Caki2 (cell line): ENCODE measurements at places on chromosomes 7 and 10. TPM values are rescaled to one million over a fixed set of nuclear protein-coding genes. Genes with fewer than 3 reads are reported as not detected.

DNA sequence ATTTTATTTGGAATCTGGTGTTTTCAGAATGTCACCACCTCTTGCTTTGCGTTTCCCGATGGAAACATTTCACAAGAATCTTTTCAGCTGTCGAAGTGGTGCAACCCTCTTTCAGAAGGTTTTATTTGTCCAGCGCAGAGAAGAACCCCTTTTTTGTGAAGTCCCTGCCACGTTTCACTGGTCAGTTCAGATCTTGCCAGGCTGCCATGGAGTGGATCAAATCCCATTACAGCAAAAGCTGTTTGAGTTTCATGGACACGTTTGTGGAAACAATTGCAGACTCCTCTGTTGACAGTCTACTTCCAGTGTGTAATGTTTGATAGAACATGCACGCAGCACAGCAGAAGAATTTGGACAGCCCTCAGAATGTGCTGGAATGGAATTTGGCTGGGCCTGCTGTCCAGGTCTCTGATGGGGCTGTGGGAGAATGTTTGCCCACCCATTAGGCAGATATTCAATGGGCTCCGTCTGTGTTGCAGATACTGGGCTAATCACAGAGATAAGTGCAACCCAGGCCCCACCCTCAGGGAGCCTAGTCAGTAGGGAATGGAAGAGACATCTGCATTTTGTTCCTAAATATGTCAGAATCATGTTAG, 143.2 kb downstream of the GRK5 start:
- DNase-seq: no peak

Gene SLC13A1
- not detected in 2 replicates for total RNA-seq

DNA sequence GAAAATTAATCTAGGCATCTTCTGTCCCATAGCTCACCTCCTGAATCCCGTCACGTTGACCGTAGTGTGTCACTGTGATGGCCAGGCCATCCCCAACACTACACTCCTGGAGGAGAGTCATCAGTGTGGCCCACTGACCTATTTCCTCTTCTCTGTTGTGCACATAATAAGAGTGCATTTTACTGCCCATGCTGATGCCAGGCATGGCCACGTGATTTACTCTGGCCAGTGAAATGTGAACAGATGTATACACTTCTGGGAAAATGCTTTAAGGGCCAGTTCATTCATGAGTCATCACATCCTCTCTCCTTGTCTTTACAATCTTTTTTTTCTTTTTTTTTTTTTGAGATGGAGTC, 101.9 kb upstream of the PIP4K2A start:
- peak; percentile 98 for DNase-seq

Gene ZNF804B
- not detected in 2 replicates for total RNA-seq

DNA sequence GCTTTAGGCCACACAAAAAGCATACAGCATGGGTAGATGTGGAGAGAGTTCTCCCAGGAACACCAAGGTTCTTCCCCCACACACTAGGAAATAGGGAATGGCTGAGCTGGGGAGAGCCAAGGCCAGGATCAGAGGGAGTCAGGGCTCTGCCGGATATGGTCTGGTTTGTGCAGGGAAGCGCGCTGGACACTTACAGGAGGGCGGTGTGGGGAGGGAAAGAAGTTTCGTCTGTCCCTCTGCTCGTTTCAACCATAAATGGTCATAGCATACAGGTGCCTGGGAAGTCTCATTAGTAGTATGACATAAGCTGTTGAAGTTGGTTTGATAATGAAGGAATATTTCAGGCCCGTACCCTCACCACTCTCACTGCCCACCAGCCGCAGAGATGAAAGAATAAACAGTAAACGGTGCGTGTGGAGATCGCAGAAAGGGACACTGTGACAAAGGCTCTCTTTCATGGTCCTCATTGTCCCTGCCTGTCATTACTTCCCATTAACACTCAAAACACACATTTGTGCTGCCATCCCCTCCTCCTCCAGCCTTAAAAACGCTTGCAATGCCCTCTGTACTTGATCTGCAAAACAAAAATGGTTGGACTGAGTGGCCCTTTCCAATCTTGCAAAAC, 207.2 kb downstream of the CELF2 start:
- DNase-seq: no peak

GRCh38 chr7:83429493-83429892, 219.4 kb downstream of the SEMA3E start:
- peak; percentile 15 for DNase-seq

- DNase-seq: peak; percentile 36
These were observed 704.4 kb upstream of the CELF2 start for GRCh38 chr10:10313149-10313835.

Gene GPR141
- total RNA-seq: not detected in 2 replicates

Gene MAGI2
- 0.84 and 1.5 TPM in 2 replicates for total RNA-seq

Gene FGL2
- total RNA-seq: not detected in 2 replicates

DNA sequence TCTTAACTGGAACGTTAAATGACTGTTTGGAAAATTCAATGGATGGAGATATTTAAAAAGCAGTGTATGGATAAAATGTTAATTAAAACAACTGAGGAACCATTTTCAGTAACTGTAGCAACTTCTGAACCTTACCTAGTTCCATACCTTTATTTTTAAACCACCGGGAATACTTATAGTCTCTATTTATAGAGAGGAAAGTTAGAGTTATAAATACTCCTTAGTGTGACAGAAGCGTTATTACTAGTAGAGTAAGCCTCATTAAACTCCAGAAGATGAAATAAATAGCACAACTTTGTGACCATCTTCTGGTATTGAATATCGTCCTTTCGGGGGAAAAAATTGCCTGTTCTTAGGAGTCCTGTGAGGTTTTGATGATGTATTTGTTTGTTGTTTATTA, 114.9 kb downstream of the LCOR start:
- DNase-seq: no peak

GRCh38 chr10:78763651-78764395, 304.9 kb upstream of the ZMIZ1 start:
- no peak for DNase-seq

DNA sequence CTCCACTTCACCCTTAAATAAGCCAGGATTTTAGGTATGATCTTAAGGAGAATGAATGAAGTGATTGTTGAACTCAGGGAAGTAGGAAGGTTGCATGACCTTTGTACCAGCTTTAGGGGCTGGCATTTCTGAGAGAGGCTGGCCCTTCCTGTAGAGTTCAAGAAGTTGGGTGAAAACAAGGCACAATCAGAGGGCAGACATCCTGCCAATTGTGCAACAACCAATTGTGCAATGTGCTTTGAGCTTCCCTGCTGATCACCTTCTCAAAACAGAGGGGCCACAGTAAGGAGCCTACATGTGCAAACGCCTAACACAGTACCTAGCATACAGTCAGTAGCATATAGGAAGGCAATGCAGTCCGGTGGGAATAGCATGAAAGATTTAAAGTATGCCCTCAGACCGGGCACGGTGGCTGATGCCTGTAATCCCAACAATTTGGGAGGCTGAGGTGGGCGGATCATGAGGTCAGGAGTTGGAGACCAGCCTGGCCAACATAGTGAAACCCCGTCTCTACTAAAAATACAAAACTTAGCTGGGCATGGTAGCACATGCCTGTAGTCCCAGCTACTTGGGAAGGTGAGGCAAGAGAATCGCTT, 5.4 kb downstream of the CPVL start:
- no peak for DNase-seq

DNA sequence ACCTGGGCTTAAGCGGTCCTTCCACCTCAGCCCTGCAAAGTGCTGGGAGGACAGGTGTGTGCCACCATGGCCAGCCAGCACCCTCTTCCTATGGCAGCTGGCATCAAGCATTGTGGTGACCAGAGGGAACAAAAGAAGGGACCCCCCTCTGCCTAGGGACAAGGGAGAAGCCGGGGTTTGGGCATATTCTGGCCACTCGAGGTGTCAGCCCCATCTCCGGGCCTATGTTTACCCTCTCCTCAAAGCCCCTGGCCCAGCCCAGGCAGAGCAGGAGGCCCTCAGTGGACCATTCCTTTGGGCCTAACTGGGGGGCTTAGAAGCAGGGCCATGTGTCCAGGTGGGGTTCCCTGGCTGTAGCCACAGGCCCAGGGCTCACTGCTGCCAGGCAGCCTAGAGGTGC, 23.9 kb downstream of the VSIR start:
- no peak for DNase-seq

GRCh38 chr10:126352453-126352852, 35.8 kb downstream of the ADAM12 start:
- no peak for DNase-seq

DNA sequence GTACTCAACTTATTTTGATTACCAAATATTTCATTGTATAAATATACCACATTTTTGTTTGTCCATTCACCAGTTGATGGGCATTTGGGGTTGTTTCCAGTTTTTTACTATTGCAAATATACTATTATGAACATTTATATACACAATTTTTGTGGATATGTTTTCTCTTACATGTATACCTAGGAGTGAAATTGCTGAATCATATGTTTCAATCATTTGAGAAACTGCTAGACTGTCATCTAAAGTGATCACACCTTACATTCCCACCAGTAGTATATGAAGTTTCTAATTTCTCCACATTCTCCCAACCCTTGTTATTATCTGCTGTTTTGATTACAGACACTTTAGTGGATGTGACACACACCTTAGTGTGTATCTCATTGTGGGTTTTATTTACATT, 257.9 kb downstream of the ABCA13 start:
- no peak for DNase-seq

DNA sequence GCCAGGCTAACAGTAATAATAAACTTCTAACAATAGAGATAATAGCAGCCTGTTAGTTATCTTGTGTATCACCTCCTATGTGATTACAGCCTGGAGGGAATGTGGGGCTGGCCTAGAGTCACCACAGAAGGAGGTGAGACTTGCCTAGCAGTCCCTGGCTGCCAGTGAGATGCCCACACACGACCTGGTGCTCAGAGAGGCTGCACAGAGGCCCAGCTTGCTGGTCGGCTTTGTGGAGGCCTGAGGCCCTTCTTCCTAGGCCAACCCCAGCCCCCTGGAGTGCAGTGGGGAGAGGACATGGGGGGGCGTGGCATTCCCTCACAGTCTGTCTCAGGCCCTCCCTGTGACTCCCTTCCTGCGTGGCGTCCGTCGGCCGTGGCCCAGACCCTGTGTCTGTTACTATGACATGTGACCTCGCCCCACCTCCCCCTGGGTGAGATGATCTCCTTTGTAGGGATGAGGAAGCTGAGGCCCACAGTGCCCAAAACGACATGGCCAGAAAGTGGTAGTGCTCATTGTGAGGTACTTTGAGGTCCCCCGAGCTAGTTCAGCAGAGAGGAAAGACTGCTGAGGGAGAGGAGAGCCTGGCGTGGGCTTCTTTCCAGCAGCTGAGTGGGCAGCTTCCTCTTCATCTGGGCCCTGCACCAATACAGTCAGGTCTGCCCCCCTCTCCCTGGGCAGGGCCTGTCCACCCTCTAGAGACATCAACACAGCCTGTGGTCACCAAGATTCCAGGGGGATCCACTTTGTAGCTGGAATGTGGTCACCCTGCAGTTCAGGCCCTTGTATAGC, 29.7 kb downstream of the UNC5B start:
- no peak for DNase-seq

DNA sequence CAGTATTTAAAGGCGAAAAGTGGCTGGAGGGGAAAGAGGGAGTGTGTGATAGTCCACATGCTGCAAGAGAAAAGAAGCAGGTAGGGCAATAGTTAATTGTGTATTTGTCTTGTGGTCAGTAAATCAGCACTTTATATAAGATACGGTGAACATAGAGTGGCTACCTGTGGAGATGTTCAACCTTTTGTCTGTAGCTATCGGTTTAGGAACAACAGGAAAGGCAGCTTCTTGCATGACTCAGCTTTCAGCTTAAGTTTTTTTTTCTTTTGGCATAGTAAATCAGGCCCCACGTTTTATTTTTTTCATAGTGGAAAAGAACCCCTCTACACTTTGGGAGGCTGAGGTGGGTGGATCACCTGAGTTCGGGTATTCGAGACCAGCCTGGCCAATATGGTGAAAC, 14.2 kb upstream of the MTPN start:
- no peak for DNase-seq
